Mesenteric fat pad (tissue), 1 donor: ENCODE measurements at places on chromosomes 5 and 9. TPM values are rescaled to one million over a fixed set of nuclear protein-coding genes. Genes with fewer than 3 reads are reported as not detected.

Gene GADD45G
- 10.9 TPM for total RNA-seq

GRCh38 chr9:128901822-128902221, 19.0 kb upstream of the PHYHD1 start:
- DNase-seq: no peak

GRCh38 chr9:129111528-129112151, 425 bp downstream of the PTPA start:
- DNase-seq: no peak

DNA sequence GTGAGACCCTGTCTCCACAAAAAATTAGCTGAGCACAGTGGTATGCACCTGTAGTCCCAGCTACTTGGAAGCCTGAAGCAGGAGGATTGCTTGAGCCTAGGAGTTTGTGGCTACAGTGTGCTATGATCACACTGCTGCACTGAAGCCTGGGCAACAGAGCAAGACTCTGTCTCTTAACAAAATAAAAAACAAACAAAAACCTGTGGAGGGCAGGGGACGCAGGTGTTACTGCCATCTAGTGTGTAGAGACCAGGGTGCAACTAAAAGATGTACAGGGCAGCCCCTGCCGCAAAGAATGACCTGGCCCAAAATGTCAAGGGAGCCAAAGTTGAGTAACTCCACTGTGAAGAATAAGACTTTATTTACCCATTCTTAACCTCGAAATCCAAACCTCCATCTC, 27.1 kb downstream of the ASPN start:
- DNase-seq: no peak

- DNase-seq: no peak
Measured at GRCh38 chr9:21153336-21154017, 11.8 kb upstream of the IFNW1 start.
